ENCODE measurements at places on chromosomes 6 and 20. TPM values are rescaled to one million over a fixed set of nuclear protein-coding genes. Genes with fewer than 3 reads are reported as not detected.

ETV7 gene
- total RNA-seq = 0.40 TPM

DNA sequence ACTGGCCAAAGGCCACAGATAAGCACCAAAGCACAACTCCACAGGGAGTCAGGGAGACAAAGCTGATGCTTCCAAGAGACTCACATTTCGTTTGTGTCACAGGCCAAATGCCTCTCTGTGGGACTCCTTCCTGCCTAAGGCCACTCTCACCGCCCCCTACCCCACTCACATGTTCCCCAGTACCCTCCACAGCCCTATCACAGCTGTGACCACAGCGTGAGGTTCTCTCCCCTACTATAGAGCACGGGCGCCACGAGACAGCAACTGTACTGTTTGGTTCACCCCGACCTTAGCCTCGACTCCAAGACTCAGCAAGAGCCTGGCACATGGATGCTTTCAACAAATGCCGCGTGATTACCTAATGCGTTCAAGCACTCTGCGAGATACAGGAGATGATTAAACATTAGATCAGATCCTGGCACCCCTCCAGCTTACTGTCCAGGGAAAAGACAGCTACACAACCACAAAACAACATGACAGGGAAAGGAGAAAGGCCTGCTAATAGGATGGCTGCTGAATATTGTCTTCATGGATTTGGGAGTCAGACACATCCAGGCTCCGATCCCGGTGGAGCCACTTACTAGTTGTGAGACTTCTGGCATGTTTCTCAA is 105.5 kb downstream of the AGPAT4 start:
- no peak overlapping the region for H3K4me3 ChIP-seq
- no peaks in the 10 kb centered on the region for H3K36me3 ChIP-seq
- H3K4me1 ChIP-seq = no peaks in the 10 kb centered on the region
- DNase-seq = no peak

LINC00237 gene
- total RNA-seq = not detected

- H3K36me3 ChIP-seq = no peaks in the 10 kb centered on the region
- no peak overlapping the region for H3K4me3 ChIP-seq
- DNase-seq = no peak
- H3K4me1 ChIP-seq = no peaks in the 10 kb centered on the region
- H3K27ac ChIP-seq = no peak overlapping the region
These were observed 832.6 kb downstream of the QKI start for GRCh38 chr6:164247106-164247505.

OLIG3 gene
- not detected for total RNA-seq

KIAA1755 gene
- not detected for total RNA-seq

Measured in naive thymus-derived CD4-positive, alpha-beta T cell (primary cell).